Activated CD4-positive, alpha-beta T cell treated with anti-CD3 and anti-CD28 coated beads, Interleukin-2, amount 50 U/mL, for 24 hours (primary cell): ENCODE measurements at places on chromosomes 5 and 9.

DNA sequence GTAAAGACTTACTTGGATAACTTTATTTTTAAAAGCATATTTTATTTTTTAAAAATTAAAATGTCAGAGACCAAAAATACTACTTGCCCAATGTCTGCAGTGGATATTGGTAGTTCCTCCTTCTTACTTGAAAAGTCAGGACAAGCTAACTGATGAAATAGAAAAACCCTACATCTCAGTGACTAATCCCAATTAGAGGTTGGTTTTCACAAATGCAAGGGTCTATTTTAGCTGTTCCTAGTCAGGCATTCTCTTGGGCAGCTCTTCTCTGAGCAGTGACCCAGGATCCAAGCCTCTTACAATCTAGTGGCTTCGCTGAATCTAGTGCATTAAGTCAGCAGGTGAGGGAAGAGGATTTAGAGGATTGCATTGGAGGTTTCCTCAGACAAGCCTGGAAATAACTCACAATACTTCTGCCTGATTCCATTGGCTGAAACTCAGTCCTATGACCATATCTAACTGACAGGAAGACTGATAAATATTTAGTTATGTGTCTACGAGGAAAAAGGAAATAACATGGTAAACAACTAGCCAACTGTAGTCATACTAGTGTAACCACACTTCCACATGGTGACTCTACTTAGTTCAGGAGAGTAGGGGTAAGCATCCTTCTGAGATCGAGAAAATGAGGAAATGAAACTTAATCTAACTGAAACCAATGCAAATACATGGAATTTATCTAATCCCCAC, 34.2 kb upstream of the MIER3 start:
- DNase-seq = no peak

DNA sequence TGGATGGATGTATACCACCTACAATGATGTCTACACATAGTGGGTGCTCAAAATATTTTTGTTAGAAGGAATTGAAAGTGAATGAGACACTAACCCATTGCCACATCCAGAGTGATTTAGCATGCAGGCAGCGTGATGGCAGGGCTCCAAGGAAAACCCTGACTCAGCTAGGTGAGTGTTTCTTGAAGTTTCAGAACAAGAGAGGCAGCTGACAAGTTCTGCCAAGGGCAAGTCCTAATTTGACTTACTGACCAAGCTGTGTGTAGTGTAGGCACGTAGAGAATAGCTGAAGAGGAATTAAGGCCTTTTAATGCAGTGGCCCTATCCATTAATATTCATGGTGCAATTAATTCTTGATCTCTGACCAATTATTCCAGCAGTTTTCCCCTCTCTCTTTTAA, 107.8 kb upstream of the ATP10B start:
- DNase-seq = no peak

GRCh38 chr9:124495126-124496074, 11.8 kb downstream of the NR5A1 start:
- no peak for DNase-seq

GRCh38 chr5:3597167-3598007, 1.8 kb downstream of the IRX1 start:
- DNase-seq = no peak

DNA sequence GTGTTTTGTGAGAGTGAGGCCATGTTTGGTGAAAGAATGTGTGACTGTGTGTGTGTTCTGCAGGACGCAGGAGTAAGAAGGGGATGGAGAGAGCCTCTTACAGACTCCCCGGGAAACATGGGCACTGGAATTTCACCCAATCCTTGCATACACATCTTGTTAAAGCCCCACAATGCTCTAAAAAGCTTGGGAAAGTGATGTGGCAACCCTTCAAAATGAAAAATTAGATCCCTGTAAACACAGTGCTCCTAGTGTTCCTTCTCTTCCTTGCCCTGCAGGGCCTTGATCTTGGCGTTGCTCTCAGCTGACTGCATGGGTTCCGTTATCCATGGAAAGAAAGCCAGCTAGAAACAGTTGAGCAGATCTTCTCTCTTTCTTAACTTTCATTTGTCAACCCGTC, 701.7 kb downstream of the SEMA5A start:
- DNase-seq = no peak

DNA sequence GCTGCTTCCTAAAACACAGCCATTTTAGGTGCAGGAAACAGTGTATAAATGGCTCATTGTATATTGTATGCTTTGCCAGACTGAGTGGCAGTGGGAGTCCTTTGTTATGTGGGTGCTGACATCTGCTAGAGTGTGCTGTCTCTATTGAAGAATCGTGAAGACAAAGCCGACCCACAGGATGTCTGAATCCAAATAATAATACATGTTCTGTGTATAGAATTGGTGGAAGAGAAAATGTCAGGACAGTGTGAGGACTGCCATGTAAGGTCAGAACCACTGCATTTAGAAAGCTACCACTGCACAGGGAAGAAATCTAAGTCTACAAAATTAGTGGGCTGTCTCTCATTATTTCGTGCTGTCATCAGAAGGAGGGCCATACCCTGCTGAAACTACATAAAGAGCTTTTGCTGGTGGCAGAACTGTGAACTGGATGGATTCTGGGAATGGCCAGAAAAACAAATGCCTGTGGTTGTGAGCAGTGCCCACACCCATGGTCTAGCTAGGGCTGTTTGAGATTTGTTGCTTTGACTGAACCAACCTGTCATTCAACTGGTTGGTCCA, 2.5 kb downstream of the IL7R start:
- no peak for DNase-seq

- DNase-seq = no peak
Measured at GRCh38 chr5:174119468-174119881, 74.0 kb downstream of the NSG2 start.

- no peak for DNase-seq
Measured at GRCh38 chr5:171388816-171389168, 1.1 kb downstream of the NPM1 start.

- DNase-seq = no peak
Measured at GRCh38 chr5:180692429-180692828, 43.0 kb upstream of the FLT4 start.
